Mammary epithelial cell (primary cell): ENCODE measurements at places on chromosomes 12 and 14. TPM values are rescaled to one million over a fixed set of nuclear protein-coding genes. Genes with fewer than 3 reads are reported as not detected.

TRHDE gene
- 2.7 and 5.2 TPM in 2 replicates for total RNA-seq

MFAP5 gene
- total RNA-seq = 0.99 and 2.4 TPM in 2 replicates

PTHLH gene
- 106 TPM for total RNA-seq

TAS2R30 gene
- 6.7 TPM for total RNA-seq

MYBPC1 gene
- not detected in 2 replicates for total RNA-seq

CCDC196 gene
- total RNA-seq = not detected in 2 replicates

SERPINA9 gene
- 0.19 and 0.21 TPM in 2 replicates for total RNA-seq

CCDC175 gene
- total RNA-seq = not detected

NUAK1 gene
- total RNA-seq = 39.8 TPM

LRTM2 gene
- not detected in 2 replicates for total RNA-seq

AKAP3 gene
- 1.1 and 1.5 TPM in 2 replicates for total RNA-seq

OAS1 gene
- 4.2 TPM for total RNA-seq
